RCC 7860 (cell line): ENCODE measurements at places on chromosomes 4 and X.

DNA sequence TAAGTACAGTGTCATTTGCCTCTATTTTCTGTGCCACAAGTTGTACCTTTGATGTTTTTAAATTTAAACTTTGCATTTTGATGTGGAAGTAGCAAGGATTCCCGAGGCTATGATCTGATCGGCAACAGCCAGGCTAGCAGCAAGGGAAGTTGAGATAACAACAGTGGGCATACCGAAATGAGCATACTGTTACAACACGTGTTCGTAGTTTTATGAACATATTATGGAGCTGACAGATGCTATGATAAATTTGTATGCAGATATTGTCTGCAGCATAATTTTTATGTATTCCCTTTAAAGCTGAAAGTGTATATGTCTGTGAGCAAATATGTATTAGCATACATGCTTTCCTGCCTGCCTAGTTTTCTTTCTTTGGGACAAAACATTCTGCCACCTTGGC is 306.1 kb downstream of the PCDH7 start:
- no peak for DNase-seq

DNA sequence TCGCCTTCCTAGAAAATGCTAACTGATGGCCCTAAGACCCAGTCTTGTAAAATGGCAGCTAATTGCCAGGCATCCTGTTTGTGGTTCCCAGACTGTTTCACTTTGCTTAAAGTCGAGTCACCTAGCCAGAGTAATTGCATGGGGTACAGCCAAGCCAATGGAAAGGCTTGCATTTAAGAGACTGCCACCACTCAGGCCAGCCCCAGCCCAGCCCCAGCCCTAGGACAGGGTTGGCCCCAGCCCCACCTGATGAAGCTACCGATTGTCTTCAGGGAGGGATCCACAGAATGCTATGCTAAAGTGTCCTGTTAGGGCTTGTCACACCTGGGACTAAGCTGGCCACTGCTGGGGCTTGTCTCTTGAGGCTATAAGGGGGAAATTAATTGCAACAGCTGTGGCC is 194.6 kb upstream of the KLF3 start:
- no peak for DNase-seq

DNA sequence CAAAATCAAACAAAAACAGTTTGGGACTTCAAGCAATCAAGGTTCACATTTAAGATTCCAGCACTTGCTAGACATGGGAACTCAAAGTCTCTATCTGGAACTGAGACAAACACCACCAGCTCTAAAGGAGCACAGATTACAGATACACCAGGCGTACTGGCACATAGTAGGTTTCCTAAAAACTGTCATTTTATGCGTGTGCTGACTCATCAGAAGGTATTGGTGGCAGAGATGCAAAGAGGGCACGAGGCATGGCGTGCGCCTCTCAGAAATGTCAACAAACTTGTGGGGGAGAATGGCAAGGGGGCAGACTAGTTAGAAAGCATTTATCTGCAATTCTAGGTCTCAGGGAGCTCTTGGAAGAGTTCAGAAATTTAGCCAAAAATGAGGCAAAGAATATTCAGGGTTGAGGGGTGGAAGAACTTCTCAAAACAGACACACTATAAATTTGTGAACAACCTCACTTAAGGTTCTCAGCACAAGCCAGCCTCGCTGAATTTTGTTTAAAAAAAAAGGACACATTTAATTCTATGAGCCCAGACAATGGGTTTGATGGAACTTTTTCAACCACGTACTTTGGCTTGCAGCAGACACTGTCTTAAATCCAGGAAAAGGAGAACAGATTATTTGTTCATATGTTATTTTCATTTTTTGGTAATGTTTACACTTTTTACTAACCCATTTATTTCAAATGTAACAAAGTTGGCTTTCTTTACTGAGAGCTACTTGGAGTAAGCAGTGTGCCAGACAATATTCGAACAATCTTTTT is 100.0 kb downstream of the SHISA3 start:
- DNase-seq = no peak

GRCh38 chr4:184293552-184293951 is 75.9 kb upstream of the ENPP6 start:
- DNase-seq = no peak

DNA sequence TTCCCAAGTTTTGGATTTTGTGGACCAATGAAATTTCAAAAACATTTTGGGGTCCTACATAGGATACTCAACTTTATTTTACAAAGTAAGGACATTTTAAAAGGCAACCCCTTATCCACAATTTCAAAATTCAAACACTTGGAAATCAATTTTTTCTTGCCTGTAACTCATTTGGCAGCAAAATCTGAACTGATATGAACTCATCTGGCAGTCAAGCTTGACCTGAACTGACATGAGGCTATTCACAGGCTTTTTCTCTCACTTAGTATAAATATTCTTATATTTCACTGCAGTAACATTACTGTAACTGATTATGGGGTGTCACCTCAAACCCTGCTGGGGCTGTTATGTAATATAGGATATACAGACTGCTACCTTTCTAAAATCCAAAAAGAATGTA is 116.1 kb downstream of the KLHL13 start:
- no peak for DNase-seq

DNA sequence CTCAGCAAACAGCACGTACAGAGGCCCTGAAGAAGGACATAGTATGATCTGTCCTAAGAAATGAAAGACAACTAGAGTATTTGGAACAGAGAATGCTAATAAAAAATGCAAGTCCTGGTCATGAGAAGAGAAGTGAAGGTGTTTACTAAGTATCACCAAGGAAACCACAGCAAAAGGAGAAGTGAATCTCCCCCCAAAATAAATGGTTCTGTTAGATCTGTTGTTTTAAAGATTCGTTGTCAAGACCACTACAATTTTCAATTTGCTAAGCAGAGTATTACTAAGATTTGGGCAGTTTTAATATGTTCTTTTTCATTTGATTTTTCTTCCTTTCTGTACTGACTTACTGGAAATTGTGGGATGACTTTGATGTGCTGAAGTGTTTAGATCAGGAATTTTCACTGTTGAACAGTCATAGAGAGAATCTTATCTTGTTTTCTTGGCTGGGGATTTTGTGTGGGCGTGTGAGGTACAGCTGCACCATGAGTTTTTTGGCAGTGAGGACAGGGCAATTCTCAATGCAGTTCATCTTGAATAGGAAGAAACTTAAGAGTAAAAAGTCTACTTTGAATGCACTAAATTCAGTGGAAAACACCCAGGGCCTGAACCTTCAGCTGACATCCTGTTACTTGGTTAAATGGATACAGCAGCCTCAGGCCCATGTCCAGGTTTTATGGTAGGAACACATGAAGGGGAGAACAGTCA is 132.2 kb downstream of the STIM2 start:
- DNase-seq = no peak

DNA sequence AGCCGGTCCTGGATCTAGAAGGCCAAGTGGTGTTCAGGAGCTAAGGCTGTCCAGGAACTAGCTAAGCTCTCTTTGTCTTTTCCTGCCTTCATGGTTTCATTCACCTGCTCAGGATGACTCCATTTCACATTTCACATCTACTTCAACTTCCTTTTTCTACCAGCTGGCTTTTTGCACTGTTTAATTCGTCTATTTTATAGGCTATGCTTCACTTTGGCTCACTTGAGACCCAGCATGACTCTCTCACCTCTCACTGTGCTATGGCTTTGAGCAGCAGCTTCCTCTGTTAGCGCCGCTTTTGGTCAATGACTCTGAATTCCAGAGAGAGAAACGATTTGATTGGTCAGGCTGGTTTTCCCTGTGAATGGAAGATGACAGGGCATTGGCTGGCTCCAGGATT is 213.5 kb upstream of the CLNK start:
- no peak for DNase-seq

GRCh38 chr4:96637971-96638412 is 798.1 kb downstream of the PDHA2 start:
- DNase-seq = no peak

DNA sequence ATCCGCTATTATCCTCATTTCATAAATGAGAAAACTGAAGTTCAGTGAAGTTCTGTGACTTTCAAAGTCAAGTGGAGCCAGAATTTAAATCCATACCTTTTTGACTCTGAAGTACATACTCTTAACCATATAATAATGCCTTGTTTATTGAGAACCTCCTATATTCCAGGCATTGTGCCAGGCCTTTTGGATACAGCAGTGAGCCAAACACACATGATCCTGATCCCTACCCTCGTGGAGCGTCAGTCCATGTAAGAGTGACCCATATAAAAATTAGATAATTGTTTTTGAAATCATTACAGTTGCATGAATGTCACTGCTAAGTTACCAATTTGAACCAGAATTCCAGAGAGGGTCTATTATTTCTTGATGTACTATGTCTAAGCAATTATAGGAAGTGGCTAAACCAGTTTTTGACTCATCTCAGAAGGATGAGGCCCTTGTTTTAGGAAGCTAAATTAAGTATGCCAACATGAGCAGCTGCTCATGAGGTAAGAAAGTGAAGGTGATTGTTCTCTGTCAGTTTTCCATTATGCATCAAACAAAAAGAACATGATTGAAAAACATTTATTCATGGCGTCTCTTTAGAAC is 289.5 kb downstream of the GLUD2 start:
- no peak for DNase-seq

GRCh38 chr4:148311526-148311925 is 130.7 kb downstream of the NR3C2 start:
- peak; percentile 7 for DNase-seq

- no peak for DNase-seq
Measured at GRCh38 chr4:169933531-169933930, 92.7 kb downstream of the MFAP3L start.

DNA sequence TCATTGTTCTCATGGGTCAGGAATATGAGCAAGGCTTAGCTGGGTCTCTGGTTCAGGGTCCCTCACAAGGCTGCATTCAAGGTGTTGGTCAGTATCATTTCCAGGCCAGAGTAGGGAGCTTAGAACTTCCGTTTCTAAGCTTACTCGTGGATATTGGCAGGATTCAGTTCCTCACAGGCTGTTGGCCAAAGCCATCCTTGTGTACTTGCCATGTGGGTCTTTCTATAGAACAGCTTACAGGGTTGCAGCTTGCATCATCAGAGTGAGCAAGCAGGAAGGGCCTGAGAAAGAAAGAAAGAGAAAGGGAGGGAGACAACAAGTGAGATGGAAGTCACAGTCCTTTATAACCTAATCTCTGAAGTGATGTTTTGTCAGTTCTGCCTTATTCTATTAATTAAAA is 5.1 kb upstream of the LIMCH1 start:
- no peak for DNase-seq

- no peak for DNase-seq
Measured at GRCh38 chr4:10047967-10048366, 26.7 kb upstream of the SLC2A9 start.

- peak; percentile 89 for DNase-seq
Measured at GRCh38 chr4:85826060-85826678, 351.2 kb downstream of the ARHGAP24 start.

DNA sequence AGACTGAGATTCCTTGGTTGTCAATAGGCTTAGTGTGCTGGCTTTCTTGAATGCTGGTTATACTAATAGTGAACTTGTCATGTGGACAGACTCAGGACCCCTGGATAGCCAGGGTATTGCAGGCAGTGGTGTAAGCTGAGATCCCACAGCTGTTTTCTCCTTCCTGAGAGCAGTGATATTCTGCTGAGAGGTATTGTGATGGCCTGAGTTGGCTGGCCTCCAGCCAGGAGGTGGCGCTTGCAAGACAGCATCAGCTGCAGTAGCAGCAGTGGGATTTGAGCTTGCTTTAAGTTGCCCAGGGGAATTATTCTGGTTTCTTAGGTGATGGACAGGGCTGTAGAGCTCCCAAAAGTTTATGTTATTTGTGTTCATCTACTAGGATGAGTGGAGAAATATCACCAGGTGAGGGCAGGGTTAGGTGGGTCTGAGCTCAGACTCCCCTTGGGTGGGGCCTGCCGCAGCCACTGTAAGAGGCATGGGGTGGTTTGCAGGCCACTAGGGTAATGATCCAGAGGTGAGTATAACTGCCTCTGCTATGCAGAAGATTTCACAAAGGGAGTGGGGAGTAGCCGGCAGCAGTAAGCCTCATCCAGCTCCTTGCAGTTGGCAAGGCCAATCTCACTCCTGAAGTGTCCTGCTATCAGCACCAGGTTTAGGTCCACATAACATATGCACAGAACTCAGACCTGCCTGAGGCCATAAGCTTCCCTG is 66.2 kb downstream of the IL15 start:
- DNase-seq = no peak

- DNase-seq = no peak
Measured at GRCh38 chrX:9019151-9019550, 14.8 kb downstream of the FAM9B start.

DNA sequence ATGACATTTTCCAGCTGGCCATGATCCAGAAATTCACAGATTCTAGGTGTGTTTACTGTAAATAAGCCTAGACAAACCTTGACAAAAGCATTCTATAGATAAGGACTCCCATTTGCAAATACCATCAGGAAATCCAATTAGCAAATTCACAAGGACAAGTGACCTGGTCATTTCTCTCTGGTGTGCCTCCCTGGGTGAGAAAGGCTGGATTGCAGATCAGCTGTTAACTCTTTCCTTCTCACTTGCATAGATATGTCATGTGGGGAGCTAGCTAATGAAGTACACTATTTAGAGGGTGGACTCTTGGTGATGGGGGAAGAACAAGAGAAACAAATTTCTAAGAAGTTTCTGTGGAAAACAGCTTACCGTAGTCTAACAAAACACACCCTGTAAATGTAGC is 58.9 kb downstream of the MOSPD2 start:
- no peak for DNase-seq

- DNase-seq = no peak
Measured at GRCh38 chr4:153260553-153261300, 56.5 kb downstream of the TRIM2 start.

- DNase-seq = no peak
Measured at GRCh38 chr4:181776264-181777054, 466.7 kb upstream of the TENM3 start.

- DNase-seq = no peak
Measured at GRCh38 chr4:38803833-38804653, 548 bp downstream of the TLR1 start.

- no peak for DNase-seq
Measured at GRCh38 chrX:66150163-66150562, 13.9 kb upstream of the HEPH start.

GRCh38 chr4:163367651-163368050 is 24.0 kb downstream of the NPY5R start:
- peak; percentile 33 for DNase-seq

DNA sequence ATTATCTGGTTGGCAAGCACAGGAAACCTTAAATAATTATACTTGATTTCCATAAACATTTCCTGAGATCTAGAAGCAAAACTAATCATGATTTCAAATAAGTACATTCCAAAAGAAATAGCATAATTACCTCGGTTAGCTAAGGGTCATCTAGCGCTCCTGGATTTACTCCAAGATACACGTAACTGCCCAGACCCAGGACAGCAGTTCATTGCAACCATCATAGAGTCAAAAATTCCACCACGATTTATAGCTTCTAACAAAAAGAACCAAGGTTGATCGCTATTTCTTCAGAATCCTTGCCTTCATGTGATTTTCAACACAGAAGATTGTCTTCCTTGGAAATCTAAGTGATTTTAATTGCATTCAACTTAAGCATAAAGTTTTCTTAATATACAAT is 1235.5 kb upstream of the TENM3 start:
- peak; percentile 17 for DNase-seq

DNA sequence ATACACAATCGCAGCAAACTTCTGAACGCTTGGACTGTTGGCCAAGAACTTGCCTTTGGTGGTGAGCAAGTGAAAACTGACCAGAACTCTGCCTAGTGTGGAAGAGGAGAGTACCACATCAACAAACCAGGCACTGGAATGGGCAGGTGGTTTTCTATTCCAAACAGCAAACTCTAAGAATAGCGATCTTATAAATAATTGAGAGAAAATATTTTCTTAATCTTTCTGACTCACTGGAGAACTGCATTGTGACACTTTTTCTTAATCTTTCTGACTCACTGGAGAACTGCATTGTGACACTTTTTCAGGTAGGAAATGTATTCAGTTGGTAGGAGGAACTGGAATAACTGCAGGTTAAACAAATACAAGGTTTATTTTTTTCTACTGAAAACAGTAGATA is 57.0 kb upstream of the SORBS2 start:
- no peak for DNase-seq
